ENCODE measurements at places on chromosomes 1 and 21.

- peak; percentile 73 for DNase-seq
Measured at GRCh38 chr1:224205438-224205840, 22.4 kb downstream of the DEGS1 start.

- no peak for DNase-seq
Measured at GRCh38 chr1:38152351-38153065, 105.9 kb upstream of the POU3F1 start.

DNA sequence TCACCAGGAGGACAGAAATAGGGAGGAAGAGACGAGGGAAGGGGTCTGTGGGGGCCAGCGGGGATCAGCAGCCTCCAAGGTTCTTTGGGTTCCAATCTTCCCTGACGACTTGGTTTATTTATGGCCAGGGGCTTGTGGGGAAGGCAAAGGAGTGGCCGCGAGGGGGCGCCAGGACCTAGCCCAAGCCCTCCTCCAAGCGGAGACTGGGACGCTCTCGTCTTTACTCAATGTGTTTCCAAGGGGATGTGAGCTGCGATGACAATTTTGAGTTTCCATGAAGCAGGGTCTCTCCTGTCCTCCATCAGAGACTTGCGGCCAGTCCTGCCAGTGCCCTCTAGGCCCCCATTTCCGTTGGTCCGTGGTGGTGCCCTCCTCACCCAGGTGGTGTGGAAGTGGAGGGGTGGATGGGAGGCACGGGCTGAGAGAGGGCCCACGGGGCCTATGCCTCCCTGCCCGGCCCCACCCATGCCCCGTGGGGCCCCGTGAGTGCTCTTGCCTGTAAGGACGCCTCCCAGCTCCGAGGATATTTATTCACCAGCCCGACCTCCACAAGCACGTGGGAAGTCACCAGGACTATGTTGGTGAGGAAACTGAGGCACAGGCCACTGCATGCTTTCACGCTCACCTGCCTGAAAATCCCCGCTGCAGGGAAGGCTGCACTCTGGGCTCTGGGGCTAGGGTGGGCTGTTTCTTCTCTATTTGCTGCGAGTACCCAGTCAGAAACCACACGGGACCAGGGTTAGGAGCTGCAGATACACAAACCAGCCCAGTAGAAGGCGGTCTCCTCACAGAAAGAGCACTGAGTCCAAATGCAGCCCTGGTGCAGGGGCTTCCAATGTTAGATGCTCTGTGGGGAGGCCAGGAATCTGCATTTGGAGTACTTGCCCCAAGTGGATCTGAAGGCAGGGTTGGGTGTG, 26.5 kb downstream of the DMRTB1 start:
- DNase-seq, result peak; percentile 63

GRCh38 chr1:11784256-11784992, 21.3 kb downstream of the MTHFR start:
- DNase-seq, result no peak

DNA sequence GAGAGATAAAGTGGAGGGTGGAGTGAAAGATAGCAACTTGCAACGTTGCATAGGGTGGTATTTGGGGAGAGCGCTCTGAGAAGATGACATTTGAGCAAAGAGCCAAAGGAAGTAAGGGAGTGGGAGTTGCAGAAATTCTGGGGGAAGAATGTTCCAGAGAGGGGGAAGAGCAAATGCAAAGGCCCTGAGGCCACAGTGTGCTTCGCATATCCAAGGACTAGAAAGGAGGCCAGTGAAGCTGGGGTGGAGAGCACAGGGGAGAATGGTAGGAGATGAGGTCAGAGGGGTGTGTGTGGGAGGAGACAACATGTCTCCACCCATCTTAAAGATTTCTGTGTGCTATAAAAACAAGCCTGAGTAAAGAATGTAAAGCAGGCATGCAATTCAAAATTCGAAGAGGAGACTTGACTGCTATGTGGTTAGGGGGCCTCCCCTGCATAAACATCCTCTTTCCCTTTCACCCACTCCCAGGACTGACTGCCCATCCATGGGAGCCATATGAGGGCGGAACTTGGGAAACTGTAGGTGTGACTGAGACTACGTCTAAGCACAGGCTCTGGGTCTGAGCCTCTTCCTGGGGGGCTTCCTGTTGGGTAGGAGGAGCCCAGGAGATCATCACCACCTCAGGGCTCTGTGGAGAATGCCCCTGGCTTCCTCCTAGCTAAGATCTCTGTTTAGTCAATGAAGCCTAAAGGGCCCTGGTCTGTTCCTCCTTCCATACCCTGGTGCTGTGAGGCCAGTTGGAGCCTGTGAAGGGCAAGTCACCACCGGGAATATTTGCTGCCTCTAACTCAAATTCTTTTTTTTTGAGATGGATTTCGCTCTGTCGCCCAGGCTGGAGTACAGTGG, 2.9 kb upstream of the CLIC4 start:
- peak; percentile 89 for DNase-seq

- no peak for DNase-seq
Measured at GRCh38 chr1:16165073-16165364, 9.2 kb upstream of the EPHA2 start.

DNA sequence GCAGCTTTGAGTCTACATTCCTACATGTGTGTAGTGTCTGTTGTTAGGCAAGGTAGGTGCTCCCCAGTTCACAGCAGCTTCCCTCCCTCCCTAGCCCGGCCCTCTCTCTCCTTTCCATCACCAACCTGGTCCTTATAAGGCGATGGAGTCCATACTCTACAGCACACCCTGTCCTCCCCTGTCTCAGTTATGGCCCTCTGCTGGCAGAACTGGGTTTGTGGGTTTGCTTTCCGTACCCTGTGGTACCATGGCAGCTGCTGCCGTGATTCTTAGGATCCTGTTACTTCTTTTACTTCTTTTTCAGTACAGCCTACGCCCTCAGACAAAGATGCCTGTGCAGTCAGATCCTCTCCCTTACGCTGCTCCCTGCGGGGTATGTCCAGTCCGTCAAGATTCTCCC, 31.7 kb downstream of the AK5 start:
- DNase-seq, result peak; percentile 51

GRCh38 chr1:226447932-226448665, 40.2 kb upstream of the PARP1 start:
- peak; percentile 77 for DNase-seq

GRCh38 chr1:236982380-236982779, 21.9 kb downstream of the MT1HL1 start:
- DNase-seq, result no peak

GRCh38 chr1:3956527-3957170, 56.6 kb upstream of the C1orf174 start:
- DNase-seq, result no peak

- peak; percentile 71 for DNase-seq
Measured at GRCh38 chr1:152034654-152035538, 1.9 kb downstream of the S100A11 start.

DNA sequence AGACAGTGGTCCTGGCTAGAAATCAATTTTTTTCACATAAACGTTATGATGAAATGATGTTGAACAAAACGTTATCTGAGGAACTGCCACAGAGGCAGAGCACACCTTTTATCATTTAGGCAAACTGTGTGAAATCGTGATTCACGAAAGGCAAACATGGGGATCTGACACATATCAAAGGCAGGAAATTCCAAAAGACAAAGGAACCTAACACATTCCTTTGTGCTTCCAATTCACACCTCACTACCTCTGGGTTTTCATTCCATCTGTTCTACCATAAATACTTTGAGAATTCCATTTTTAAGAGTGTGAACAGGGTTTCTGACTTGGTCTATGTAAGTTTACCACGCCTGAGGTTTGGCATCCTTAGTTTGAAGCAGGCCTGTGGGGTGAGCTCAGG, 119.5 kb upstream of the KRTAP19-8 start:
- no peak for DNase-seq

- peak; percentile 74 for DNase-seq
Measured at GRCh38 chr1:76425201-76426145, 350.9 kb downstream of the ST6GALNAC3 start.

- no peak for DNase-seq
Measured at GRCh38 chr21:36502365-36502764, 22.4 kb upstream of the CLDN14 start.
